ENCODE measurements at places on chromosomes 13 and 19. TPM values are rescaled to one million over a fixed set of nuclear protein-coding genes. Genes with fewer than 3 reads are reported as not detected.

Gene LSM4
- total RNA-seq = 186 TPM

Gene KLK6
- total RNA-seq = not detected

Gene C19orf47
- 19.0 TPM for total RNA-seq

Gene KASH5
- total RNA-seq = 0.81 TPM

DNA sequence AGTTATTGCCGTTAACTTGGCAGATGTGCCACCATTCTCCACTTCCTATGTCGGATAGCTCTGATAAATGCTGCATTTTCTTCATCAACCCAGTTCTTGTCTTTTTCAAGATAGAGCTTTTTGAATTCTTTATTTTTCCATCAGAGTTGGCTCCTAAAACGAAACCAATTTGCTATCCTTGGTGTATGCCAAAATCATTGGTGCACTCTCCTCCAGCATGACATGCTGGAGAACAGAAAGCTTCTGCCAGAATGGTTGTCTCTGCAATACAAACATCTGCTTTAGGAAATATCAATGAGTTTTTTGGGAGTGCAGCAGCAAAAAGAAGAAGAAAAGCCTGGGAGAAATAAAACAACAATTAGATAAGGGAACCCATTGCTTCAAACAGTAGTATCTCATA lies 124.2 kb downstream of the CDK8 start:
- no peak for DNase-seq

GRCh38 chr19:13952931-13953531 lies 722 bp downstream of the DCAF15 start:
- DNase-seq = no peak

- DNase-seq = no peak
These were observed 1.6 kb upstream of the ZNF497 start for GRCh38 chr19:58364146-58364545.

GRCh38 chr13:106296723-106297122 lies 238.7 kb downstream of the EFNB2 start:
- DNase-seq = no peak

DNA sequence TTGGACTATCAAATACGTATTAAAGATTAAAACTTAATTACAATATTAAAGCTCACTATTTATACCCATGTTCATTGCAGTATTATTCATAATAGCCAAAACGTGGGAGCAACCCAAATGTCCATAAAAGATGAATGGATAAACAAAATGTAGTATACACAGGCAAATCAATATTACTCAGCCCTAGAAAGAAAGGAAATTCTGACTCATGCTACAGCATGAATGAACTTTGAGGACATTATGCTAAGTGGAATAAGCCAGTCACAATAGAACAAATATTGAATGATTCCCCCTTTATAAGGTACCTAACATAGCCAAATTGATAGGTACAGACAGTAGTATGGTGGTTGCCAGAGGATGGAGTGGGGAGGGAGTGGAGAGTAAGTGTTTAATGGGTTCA lies 457.3 kb downstream of the FGF14 start:
- DNase-seq = no peak

DNA sequence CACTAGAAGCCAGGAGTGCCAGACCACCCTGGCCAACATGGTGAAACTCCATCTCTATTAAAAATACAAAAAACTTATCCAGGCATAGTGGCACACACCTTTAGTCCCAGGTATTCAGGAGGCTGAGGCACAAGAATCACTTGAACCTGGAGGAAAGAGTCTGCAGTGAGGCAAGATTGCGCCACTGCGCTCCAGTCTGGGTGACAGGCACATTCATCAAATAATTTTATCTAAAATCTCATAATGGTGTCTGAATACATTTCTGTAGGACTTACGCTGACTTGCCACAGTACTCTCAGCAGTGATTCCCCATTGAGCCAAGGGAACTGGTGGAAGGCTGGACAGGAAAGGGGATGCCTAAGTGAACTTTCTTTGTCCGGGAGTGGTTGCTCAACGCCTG lies 4.3 kb upstream of the ZNF28 start:
- DNase-seq = no peak

DNA sequence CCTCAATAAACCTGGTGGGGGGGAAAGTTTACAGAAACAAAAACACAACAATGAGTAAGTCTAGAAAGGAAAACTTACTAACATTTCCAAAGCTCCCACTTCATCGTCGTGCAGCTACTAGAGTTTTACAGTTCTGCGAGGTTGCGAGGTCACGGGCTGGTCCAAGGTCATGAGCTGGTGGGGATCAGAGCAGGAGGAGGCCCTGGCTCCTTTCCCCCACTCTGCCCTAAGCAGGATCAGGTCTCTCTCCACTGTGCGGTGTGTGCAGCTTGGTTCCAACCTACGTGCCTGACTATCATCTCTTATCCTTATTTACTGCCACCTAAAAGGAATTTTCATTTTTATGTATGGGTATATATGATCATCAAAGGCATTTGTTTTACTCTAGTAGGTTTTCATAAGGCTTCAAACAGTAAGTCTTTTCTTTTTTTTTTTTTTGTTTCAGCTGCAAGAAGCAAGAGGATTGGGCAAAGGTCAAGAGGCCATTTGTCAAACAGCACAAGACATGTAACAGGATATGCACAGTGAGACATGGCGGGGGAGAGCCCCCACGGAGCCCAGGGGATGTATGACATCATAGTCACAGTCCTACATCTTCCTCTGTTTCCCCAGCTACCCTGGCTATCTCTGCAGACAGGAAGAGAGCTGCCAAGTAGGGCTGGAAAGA lies 76.6 kb upstream of the POMP start:
- no peak for DNase-seq

GRCh38 chr13:48646791-48647190 lies 6.9 kb upstream of the CYSLTR2 start:
- no peak for DNase-seq

DNA sequence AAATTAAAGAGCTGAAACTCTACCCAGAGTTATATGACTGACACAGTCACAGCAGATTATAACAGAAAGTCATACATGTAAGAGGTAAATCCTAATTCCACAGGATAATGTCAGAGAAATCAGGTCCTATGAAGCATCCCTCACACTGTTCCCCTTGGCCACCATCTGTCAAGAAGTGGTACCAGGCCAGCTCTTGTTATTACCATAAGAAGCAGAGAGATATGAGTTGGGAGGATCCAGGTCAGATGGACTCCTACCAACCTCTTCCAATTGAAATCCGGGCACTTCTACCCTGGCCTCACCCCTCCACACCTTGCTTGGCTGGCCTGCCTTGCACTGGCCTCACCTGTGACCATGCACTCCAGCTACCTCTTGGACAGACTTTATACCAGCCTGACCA lies 353.2 kb downstream of the DNAJC15 start:
- DNase-seq = no peak

- DNase-seq = peak; percentile 44
These were observed 460.0 kb downstream of the FOXO1 start for GRCh38 chr13:40206241-40207000.

DNA sequence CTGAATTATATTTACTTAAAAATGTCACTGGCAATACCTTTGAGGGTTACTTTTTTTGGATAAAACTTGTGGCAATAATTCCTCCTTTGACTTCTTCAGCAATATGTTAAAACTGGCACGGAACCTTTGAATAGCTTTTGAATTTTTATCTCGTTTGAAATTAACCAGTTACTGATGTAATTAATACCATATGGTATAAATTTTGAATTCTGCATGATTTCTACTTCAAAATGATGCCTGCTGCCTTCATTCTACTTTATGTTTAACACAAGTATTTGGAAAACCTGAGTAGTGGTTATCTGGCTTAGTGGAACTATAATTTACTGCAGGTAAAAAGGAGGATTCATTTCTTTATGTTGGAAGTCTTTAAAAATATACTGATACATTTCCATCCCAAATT lies 85.3 kb downstream of the LRCH1 start:
- DNase-seq = no peak

DNA sequence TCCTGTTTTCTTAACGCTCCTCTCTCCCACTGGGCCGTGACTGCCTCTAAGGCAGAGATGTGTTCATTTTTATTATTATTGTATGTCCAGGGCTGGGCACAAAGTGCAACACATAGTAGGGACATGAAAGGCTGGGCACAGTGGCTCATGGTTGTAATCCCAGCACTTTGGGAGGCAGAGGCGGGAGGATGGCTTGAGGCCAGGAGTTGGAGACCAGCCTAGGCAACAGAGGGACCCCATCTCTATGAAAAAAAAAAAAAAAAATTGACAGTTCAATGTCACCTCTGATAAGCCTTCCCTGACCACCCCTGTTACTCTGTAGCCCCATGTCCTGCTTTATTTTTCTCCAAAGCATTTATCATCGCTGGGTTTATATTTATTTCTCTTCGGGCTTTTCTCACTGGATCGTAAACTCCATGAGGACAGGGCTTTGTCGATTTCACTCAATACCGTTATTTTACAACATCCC lies 481 bp upstream of the SAE1 start:
- no peak for DNase-seq
